Stimulated activated CD4-positive, alpha-beta T cell treated with anti-CD3 and anti-CD28 coated beads, Interleukin-12 subunit alpha, Interleukin-12 subunit beta, amount 100 ng/mL, for 48 hours (primary cell): ENCODE measurements at places on chromosomes 7 and 10.

- no peak for DNase-seq
Observed at GRCh38 chr10:122062831-122063674, 74.1 kb downstream of the TACC2 start.

- no peak for DNase-seq
Observed at GRCh38 chr10:80272793-80273522, 16.5 kb downstream of the MAT1A start.

- no peak for DNase-seq
Observed at GRCh38 chr7:39084349-39084748, 106.6 kb downstream of the POU6F2 start.

DNA sequence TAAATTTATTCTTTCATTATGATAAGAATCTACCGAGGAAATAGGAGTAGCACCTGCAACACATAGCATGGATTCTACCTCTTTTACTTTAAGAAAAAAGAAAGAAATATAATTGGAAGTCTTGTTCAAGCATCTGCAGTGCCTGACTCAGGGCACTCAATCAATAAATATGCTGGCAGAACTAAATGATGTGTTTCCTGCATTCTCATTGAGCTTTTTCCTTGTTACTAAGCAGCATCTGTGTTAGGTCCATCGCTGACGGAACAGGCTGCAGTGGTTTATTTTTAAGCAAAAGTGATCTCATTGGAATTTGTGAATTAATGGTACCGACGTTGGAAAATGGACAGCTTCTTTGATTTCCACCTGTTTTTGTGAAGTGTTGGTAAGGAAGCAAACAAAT, 417.5 kb downstream of the DPP6 start:
- DNase-seq = no peak

- no peak for DNase-seq
Observed at GRCh38 chr7:84949501-84949900, 237.4 kb downstream of the SEMA3D start.

DNA sequence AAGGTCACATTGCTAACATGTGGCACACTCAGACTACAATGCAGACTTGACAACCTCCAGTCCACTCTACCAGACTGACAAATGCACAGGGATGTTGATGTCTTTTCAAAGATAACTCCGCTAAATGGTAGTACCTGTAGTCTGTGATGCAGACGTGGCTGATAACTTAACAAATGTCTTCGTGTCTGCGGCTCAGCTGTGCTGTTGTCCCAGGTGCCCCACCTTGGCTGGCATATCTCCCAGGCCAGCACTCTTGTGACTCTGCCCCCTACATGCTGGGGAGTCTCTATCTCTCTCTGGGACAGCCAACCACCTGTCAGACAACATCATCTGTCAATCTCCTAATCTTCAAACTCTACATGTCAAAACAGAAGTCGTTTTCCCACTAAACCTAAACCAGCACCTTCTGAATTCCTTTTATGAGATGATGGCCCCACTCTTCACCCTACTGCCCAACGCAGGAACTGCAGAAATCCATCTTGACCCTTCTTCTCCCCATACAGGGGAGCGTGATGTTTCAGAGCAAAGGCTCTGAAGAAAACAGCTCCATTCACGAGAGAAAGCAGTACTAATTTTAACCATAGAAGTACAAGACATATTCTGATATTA, 156.4 kb downstream of the USP6NL start:
- no peak for DNase-seq

DNA sequence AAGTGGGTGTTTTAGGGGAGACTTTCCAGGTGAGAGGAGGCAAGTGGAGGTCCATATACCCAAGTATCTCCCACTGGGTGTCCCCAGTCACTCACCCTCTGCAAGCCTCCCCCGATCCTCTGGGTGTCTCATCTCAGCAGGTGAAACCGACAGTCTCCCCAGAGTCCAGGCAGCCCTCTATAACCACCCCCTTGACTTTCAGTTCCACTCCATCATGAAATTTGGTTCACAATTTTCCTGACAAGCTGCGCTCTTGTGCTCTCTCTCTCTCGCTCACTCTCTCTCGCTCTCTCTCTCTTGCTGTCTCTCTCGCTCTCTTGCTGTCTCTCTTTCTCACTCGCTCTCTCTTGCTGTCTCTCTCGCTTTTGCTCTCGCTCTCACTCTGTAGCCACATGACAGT, 8.1 kb upstream of the RABGEF1 start:
- no peak for DNase-seq

- DNase-seq = peak; percentile 21
Observed at GRCh38 chr7:14691597-14692203, 210.9 kb downstream of the DGKB start.

DNA sequence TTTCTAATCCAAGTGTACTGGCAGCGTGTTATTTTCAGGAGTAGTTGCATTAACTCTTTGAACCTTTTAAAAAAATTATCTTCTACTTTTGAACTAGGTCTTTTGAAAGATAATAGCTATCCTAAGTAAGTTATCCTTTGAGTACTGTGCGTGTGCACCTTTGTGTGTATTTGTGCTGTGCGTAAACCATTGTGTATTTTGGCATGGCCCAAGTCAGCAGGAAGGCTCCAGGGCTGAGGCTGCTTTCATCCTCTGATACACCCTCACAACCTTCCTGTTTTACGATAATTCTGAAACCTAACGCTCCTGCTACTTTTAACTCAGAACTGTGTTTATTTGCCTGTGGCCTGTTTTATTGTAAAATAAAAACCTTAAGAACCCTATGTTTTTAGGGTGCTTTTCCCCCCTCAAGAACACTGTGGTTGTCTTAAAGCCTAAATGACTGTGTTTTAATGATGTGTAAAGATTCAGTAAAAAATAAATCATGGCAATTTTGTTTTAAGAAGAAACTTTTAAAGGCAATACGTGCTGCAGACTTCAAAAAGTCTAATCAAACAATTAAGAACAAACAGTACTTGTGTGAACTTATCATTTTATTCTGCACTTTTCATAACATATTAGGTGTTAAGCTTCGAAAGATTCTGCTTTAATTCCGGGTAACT, 57.5 kb downstream of the HDAC9 start:
- DNase-seq = no peak

- no peak for DNase-seq
Observed at GRCh38 chr7:15279640-15280039, 282.2 kb downstream of the AGMO start.

DNA sequence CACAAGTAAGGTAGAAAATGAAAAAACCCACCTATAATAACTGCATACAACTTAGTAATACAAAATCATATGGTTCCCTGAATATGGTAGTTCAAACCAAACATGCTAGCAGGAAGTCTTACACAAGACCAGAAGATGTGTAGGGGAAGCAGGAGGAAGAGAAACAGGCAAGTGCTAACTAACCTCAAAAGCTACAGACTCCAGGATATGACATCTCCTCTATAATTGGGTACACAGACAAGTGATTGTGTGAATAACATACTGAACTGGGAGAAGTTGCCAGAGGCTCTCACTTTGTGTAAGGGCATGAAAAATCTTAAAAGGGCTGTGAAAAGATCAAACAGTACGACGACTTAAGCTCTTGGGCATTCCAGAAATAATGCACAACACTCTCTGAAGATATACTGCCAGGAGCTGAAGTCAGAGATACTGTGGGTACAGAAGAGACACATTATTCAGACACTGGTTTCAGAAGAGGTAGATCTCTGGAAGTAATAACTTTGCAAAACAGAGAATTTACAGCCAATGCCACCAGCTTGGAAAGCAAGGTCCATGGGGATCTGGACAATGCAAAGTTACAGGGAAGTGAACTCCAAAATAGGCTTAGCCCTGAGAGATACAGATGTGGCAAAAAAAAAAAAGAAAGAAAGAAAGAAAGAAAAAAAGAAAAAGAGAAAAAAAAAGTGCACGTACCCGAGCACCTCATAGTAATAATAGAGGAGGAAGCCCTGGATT, 767.2 kb downstream of the TNS3 start:
- no peak for DNase-seq

GRCh38 chr10:36675458-36675880, 449.9 kb upstream of the ANKRD30A start:
- DNase-seq = no peak

DNA sequence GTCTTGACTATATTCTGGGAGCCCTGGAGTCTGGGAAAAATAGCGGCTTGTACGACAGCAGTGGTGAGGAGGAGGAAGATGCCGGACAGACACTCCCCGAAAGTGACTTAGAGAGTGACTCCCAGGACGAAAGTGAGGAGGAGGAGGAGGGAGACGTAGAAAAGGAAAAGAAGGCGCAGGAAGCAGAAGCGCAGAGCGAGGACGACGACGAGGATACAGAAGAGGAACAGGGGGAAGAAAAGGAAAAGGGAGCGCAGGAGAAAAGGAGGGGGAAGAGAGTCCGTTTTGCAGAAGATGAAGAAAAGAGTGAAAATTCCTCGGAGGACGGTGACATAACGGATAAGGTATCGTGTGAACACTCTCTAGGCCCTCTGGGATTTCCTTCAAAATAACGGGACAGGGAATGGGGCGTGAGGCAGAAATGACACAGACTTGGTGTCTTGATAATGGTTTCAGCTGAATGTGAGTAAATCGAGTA, 908 bp downstream of the NOM1 start:
- no peak for DNase-seq

DNA sequence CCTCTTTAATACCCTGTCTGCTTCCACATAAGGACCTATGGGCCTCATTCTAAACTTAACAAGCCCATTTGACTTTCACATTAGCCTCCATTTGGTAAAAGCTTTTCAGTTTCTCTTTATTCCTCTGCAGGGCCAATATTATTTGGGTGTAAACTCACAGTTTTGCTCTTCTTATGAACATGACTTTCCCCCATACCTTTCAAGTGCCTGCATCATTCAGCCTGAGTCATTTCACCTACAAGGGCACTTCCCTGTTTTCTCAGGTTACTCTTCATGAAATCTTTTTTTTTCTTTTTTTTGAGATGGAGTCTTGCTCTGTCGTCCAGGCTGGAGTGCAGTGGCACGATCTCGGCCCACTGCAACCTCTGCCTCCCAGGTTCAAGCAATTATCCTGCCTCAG, 1258.1 kb upstream of the CELF2 start:
- DNase-seq = no peak

GRCh38 chr7:38656968-38657367, 25.8 kb upstream of the AMPH start:
- no peak for DNase-seq

DNA sequence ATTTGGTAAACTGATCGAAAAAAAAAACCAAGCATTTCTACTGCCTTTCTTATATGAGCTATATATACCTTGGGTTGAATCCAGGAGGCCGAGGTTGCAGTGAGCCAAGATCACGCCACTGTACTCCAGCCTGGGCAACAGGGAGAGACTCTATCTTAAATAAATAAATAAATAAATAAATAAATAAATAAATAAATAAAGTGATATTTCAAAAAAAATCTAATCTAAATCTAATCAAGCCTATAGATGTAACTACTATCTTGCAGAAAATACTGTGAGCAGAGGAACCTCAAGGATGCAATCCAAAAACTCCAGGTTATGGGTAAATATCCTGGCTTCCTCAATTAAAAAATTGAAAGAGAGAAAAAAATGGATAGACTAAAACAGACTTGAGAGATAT, 71.2 kb upstream of the SLF2 start:
- DNase-seq = no peak

GRCh38 chr10:4595719-4596319, 230.2 kb upstream of the AKR1E2 start:
- DNase-seq = no peak

- DNase-seq = no peak
Observed at GRCh38 chr10:59625721-59626522, 83.7 kb downstream of the SLC16A9 start.

DNA sequence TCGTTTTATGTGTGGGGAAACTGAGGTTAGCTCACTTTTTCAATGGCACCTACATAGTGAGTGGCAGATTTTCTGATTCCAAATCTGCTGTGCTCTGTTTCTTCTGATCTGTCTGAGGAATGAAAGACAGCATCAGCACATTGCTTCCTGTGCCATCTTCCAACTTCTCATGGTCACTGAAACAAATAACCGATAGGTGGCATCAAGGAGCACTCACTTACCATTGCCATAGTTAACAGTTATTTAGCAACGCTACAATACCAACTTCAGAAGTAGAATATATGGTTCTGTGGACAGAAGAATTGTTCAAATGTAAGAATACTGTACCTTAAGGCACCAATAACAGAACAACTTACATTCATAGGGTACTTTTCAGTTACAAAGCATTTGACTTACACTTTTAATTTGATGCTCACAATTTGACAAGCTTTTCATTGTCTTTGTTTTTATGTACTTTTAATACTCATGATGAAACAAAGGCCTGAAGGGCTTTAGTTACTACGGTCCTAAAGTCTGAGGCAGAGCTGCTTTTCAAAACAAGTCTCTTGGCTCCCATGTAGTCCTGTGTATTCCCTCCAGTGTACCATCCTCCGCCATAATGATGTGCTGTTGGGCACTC, 228.9 kb upstream of the TCF7L2 start:
- DNase-seq = peak; percentile 10

GRCh38 chr7:151225948-151226510, 976 bp downstream of the ABCF2 start:
- DNase-seq = no peak

DNA sequence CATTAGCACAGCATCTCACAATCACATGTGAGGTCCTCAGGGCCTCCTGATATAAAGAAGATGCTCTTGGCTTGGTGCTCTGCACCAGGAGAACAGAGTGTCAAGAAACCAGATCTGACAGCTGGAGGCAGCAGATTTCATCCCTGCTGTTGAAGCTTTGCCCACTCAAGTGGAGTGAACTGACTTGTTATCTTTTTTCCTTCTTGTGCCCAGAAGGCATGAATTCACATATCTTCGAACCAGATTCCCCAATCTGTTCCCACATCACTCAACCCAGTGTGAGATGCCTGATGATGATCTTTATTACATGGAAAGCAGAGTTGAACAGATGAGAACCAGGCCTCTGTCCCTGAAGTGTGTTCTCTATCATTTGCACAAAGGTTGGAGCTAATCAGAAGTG, 521.0 kb downstream of the SORCS1 start:
- no peak for DNase-seq

DNA sequence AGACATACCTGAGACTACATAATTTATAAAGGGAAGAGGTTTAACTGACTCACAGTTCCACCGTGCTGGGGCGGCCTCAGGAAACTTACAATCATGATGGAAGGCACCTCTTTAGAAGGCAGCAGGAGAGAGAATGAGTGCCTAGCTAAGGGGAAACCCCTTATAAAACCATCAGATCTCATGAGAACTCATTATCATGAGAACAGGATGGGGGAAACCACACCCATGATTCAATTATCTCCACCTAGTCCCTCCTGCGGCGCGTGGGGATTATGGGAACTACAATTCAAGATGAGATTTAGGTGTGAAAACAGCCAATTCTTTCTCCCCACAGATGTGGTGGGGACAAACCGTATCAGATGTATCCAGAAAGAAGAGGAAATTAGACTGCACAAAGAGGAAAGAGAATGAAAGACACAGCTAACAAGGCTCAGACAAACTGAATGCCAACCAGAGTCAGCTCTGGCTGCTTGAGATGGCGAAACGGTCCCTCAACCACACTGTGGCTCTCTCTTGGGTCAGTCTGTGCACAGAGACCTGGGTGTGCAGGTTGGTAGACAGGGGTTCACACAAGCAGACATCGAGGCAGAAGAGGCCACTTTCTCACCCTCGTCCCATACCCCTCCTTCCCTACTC, 375.6 kb downstream of the SFMBT2 start:
- peak; percentile 47 for DNase-seq

- DNase-seq = no peak
Observed at GRCh38 chr7:89023877-89024276, 228.3 kb upstream of the TEX47 start.

GRCh38 chr10:107971411-107971810, 806.9 kb upstream of the SORCS1 start:
- DNase-seq = no peak

- no peak for DNase-seq
Observed at GRCh38 chr10:65518379-65518778, 1407.5 kb upstream of the LRRTM3 start.

- DNase-seq = no peak
Observed at GRCh38 chr7:133117452-133117851, 35.6 kb upstream of the CHCHD3 start.
